ENCODE measurements at places on chromosomes 4 and X.

DNA sequence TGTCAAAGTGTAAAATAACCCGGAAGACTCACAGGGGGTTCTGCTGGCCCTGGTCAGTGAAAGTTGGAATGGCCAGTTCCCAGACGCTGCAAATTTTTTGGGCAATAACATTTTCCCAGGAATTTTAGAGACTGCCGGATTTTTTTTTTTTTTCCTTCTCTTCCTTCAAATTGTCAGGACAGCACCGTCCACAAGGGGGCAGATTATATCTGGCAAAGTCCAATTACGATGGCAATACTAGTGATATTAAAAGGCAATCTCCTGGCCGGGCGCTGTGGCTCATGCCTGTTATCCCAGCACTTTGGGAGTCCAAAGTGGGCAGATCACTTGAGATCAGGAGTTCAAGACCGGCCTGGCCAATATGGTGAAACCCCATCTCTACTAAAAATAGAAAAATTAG is 20.5 kb downstream of the SLC25A5 start:
- no peak for DNase-seq

- no peak for DNase-seq
Observed at GRCh38 chr4:59698041-59698440, 1502.1 kb upstream of the ADGRL3 start.

- DNase-seq, result no peak
Observed at GRCh38 chrX:10077425-10078188, 79.2 kb upstream of the CLCN4 start.

DNA sequence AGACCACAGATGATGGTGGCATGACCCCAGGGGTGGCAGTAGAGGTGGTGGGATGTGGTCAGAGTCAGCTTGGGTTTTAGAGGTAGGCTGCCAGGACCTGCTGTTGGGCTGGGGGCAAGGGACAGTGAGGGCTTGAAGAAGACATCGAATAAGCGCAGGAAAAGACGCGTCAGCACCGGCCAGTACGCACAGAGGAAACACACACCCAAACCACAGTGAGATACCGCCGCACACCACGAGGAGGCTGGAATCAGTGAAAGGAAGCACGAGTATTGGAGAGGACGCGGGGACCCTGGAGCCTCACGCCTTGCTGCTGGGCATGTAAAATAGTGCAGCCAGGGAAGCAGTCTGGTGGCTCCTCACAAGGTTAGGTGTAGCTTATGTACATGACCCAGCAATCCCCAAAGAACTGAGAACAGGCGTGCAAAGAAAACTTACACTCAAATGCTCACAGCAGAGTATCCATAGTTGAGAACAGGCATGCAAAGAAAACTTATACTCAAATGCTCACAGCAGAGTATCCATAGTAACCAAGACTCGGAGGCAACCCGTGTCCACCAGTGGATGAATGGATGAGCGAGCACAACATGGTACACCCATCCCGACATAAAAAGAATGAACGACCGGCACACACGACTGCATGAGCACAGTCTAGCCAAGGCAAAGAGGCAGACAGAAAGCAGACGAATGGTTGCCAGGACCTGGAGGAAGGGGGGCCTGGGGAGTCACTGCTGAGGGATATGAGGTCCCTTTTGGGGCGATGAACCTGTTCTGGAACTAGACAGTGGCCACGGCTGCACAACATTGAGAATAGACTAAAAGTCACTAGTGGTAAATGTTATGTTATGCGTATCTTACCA is 13.3 kb downstream of the PDZD4 start:
- DNase-seq, result no peak

DNA sequence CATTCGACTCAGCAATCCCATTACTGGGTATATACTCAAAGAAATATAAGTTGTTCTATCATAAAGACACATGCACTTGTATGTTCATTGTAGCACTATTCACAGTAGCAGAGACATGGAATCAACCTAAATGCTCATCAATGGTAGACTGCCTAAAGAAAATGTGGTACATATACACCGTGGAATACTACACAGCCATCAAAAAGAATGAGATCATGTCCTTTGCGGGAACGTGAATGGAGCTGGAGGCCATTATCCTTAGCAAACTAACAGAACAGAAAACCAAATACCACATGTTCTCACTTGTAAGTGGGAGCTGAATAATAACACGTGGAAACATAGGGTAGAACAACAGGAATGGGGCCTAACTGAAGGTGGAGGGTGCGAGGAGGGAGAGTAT is 44.9 kb downstream of the TMEM131L start:
- DNase-seq, result no peak

DNA sequence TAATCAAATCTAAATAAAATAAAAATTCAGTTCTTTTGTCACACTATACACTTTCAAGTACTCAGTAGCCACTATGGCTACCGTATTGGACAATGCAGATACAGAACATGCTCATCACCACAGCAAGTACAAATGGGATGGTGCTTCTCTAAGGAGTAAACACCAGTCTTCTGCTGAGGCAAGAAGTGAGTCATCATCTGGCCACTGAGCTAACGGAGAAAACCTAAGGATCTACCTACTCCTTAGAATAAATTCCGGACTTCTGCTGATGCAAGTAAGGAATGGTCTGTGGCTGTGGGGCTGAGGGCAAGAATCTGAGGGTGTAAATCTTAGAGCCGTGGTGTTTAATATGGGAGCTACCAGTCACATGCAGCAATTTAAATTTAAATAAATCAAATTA is 11.3 kb upstream of the RBMXL3 start:
- DNase-seq, result no peak

GRCh38 chr4:161583549-161583948 is 580.3 kb downstream of the FSTL5 start:
- DNase-seq, result no peak

All from left forelimb (tissue), 1 donor.